ENCODE measurements at places on chromosomes 12 and 14. TPM values are rescaled to one million over a fixed set of nuclear protein-coding genes. Genes with fewer than 3 reads are reported as not detected.
A peak's percentile ranks its signal among the peaks of the same experiment; 100 is the strongest.

Gene DDN
- total RNA-seq = 9.6 TPM

Gene ARHGEF25
- 0.87 TPM for total RNA-seq

GRCh38 chr12:5827591-5827990, 117.5 kb downstream of the ANO2 start:
- H3K36me3 ChIP-seq = no peaks in the 10 kb centered on the region
- no peak overlapping the region for H3K4me3 ChIP-seq

GRCh38 chr12:103712216-103712615, 125.1 kb downstream of the STAB2 start:
- H3K27ac ChIP-seq = no peak overlapping the region
- H3K27me3 ChIP-seq = no peaks in the 10 kb centered on the region
- no peak overlapping the region for H3K4me3 ChIP-seq
- H3K36me3 ChIP-seq = no peaks in the 10 kb centered on the region
- DNase-seq = no peak

- H3K27me3 ChIP-seq = no peaks in the 10 kb centered on the region
- DNase-seq = no peak
- no peaks in the 10 kb centered on the region for H3K36me3 ChIP-seq
Observed at GRCh38 chr12:42144158-42144407, 591 bp downstream of the GXYLT1 start.

DNA sequence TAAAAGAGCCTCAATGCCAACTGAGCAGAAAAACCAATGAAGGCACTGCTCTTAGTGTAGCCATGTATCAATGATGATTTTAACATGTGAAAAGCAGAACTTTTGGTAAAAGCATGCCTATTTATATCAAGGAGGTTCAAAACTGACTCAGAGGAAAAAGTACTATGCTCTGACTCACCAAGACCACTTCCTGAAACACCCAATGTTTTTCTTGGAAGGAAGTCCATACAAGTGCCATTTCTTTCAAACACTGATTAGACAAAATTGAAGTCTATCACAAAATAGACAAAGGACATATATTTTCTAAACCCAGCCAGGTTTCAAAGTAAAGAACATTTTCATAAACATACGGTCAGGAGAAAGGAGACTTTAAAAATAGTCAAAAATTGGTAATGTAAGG, 88.6 kb downstream of the EPS8 start:
- no peak for DNase-seq
- no peak overlapping the region for H3K27ac ChIP-seq
- no peaks in the 10 kb centered on the region for H3K27me3 ChIP-seq
- H3K4me3 ChIP-seq = no peak overlapping the region

GRCh38 chr12:67482751-67483661, 165.5 kb upstream of the DYRK2 start:
- no peak for DNase-seq
- H3K27me3 ChIP-seq = no peaks in the 10 kb centered on the region
- no peaks in the 10 kb centered on the region for H3K4me1 ChIP-seq

DNA sequence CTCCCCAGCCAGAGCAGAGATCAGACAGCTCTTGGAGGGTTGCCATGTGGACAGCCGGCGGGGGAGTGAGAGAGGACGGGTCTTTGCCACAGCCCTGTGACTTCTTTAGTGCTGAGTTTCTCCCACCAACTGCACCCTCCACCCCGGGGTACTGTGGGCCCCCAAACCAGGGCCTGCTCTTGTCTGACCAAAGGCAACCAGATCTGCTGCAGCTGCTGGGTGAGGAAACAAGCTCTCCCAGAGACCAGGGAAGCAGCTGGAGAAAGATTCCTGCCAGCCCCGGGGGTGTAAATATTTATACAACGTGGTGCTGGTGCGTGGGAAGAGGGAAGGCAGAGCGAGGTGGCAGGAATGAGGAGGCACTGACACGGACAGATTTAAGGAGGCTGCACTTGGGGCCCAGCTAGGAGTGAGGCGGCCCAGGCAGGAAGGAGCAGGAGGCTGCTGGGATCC, 14.3 kb upstream of the ZFP36L1 start:
- peaks cover under 1% of the 10 kb centered on the region for H3K36me3 ChIP-seq
- no peak overlapping the region for H3K27ac ChIP-seq
- peak; percentile 75 for DNase-seq
- H3K4me1 ChIP-seq = peaks cover 16% of the 10 kb centered on the region
- H3K4me3 ChIP-seq = no peak overlapping the region

DNA sequence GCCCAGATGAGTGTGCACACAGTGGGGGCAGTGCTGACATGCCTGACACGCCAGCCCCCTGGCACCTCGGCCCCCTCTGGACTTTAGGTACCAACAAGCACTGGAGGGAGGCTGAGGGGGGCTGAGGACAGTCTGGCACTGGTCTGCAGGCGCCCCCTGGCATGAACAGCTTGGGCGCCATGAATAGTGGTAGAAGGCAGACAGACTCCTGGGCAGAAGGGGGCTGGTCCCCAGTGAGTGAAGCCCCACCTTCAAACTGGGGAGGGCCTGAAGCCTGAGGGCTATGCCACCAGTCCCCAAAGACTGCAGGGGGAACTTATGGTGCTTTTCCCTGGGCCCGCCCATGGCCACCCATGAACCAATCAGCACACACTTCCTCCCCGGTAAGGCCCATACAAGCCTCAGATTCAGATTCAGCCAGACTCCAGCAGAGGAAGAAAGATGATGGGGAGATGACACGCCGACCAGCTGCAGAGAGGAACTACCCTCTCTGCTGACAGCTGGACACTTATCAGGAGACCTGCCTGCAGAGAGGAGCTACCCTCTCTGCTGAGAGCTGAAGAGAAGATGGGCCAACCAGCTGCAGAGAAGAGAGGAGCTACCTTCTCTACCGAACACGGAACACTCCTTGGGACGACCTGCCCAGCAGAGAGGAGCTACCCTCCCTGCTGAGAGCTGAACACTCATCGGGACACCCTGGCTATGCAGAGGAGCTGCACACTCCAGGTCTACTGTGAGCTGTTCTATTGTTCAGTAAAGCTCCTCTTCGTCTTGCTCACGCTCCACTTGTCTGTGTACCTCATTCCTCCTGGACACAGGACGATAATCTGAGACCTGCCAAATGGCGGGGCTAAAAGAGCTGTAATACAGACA, 324.5 kb downstream of the PCNX1 start:
- H3K4me3 ChIP-seq = no peak overlapping the region
- no peaks in the 10 kb centered on the region for H3K36me3 ChIP-seq
- peak; percentile 88 for DNase-seq
- H3K4me1 ChIP-seq = peaks cover 8% of the 10 kb centered on the region
- no peaks in the 10 kb centered on the region for H3K27me3 ChIP-seq

GRCh38 chr12:103688376-103689063, 101.4 kb downstream of the STAB2 start:
- DNase-seq = no peak
- H3K36me3 ChIP-seq = no peaks in the 10 kb centered on the region
- H3K4me1 ChIP-seq = no peaks in the 10 kb centered on the region
